ENCODE measurements at places on chromosomes 16 and 17. TPM values are rescaled to one million over a fixed set of nuclear protein-coding genes. Genes with fewer than 3 reads are reported as not detected.
A peak's percentile ranks its signal among the peaks of the same experiment; 100 is the strongest.

Gene MARCHF10
- not detected for total RNA-seq

DNA sequence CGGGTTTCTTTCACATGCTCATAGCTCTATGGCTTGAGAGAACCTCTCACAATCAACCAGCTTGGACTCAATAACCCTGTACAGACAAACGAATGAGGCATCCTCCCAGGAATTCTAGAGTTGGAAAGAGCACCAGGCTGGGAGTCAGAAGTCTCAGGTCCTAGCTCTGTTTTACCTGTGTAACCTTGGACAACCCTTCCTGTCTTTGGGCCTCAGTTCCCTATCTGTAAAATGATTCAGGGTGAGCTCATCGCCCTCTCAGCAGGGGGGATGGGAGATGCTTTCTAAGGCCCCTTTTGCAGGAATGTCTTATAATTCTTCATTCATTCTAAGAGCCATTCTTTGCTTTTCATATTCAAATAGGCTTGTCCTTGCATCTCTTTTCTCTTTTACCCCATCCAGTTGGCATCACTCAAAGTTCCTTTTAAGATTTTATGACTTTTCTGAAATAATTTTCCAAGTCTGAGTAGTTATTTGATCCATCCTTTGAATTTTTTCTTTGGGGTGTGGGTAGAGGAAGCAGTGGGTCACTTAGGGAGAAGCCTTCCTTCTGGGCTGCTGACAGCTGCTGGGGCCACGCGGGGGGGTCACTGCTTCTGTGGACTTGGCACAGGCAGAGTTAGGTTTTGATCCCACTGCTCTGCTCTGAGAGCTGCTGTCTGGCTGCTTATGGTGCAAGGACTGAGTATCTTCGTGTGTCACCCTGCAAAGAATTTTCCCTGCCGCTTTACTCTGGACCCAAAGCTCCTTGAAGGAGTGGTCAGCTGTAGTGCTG is 102.7 kb downstream of the UTP18 start:
- no peak for DNase-seq

DNA sequence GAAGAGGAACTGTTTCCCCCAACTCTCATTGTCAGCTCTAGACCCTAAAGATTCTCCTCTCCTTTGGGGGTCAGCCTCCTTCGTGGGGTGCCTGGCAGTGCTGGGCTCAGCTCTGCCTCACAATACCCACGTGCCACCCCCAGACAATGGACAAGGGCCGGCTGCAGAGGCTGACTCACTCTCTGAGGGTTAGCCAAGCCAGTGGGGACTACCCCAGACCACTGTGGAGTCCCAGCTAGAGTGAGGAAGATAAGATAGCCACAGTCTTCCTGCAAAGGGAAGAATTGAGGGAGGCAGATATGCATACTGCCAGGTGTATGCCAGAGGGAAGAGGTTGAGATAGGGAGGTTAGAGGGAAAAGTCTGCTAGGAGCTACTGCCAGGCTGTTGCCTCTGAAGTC is 13.5 kb upstream of the MTMR4 start:
- no peak for DNase-seq

- no peak for DNase-seq
Observed at GRCh38 chr17:49984283-49984682, 10.7 kb downstream of the DLX3 start.

GRCh38 chr16:53061256-53061655 is 6.5 kb downstream of the CHD9 start:
- no peak for DNase-seq

- DNase-seq = no peak
Observed at GRCh38 chr17:4487820-4488716, 10.6 kb upstream of the SPNS2 start.

Gene OR1F1
- not detected for total RNA-seq

DNA sequence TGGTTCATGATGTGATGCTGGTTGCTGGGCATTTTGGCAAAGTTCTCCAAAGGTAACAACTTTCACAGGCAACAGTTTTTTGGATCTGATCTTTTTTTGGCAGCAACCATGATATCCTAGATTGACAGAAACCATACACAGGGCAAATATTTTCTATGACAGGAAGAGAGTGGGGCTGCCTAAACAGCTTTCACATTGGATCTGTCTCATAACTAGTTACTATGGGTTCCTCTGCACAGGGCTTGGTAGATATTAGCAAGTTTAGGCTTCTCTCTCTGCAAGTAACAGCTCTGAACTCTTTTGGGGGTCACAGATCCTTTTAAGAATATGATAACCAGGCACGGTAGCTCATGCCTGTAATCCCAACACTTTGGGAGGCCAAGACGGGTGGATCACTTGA is 28.6 kb downstream of the COG4 start:
- DNase-seq = no peak

GRCh38 chr16:11112723-11113348 is 143.2 kb downstream of the SOCS1 start:
- no peak for DNase-seq

Gene WFIKKN1
- 2.4 TPM for total RNA-seq

DNA sequence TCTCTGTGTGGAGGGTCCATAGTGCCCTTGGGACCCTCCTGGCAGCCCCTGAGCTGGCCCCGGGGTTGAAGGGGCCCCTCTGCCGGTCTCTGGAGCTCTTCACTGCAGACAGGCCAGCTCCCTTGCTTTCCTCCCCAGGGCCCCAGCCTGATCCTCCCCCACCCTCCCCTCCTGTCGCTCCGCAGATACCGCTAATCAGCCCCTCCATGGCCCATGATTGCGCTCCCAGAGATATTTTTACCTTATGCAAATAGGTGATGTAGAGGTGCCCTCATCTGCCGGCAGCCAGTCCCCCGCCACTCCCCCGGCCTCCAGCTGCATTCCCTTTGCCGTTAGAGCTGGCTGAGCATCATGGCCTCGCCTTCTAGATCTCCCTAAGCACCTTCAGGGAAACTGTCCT is 9.2 kb downstream of the MMP15 start:
- DNase-seq = no peak

Gene SLC13A2
- not detected for total RNA-seq

GRCh38 chr16:27761816-27762215 is 211.9 kb downstream of the KATNIP start:
- DNase-seq = no peak

Gene KRT33B
- total RNA-seq = not detected

Gene ITGAX
- not detected for total RNA-seq

Gene CACNG3
- not detected for total RNA-seq

GRCh38 chr16:11325404-11326083 is 19.7 kb upstream of the RMI2 start:
- no peak for DNase-seq

- DNase-seq = no peak
Observed at GRCh38 chr17:73478334-73478733, 165.9 kb downstream of the SDK2 start.

- no peak for DNase-seq
Observed at GRCh38 chr16:73383988-73384365, 336.0 kb upstream of the ZFHX3 start.

Gene TPSAB1
- total RNA-seq = not detected

DNA sequence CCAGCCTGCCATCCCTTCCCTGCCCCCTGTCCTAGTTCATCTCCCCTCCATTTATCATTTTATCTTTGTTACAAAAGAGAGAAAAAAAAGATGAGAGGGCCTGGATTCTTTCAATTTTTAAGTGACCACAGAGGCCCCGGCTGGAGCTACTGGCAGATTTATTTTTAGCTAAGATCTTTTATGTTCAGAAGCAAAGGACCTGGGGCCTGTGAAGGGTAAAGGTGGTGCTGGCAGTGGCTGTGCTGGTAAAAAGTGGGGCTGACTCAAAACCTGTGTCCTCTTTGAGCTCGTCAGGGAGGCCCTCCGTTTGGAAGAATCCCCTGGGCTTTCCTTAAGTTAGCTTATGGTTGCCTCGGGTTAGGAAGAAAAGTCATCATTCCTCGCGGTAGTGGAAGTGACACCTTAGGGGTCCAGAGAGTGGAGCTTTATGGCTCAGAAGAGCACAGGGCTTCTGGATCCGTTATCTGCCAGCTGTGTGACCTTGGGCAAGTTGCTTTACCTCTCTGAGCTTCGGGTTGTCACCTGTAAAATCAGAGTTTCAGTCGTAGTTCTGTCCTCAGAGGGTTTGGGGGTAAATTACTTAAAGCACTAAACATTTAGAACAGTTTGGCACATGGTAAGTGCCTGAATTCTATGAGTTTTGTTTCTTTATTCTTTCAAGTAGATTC is 923.8 kb upstream of the EEF2KMT start:
- no peak for DNase-seq

Gene KRTAP9-2
- total RNA-seq = not detected

DNA sequence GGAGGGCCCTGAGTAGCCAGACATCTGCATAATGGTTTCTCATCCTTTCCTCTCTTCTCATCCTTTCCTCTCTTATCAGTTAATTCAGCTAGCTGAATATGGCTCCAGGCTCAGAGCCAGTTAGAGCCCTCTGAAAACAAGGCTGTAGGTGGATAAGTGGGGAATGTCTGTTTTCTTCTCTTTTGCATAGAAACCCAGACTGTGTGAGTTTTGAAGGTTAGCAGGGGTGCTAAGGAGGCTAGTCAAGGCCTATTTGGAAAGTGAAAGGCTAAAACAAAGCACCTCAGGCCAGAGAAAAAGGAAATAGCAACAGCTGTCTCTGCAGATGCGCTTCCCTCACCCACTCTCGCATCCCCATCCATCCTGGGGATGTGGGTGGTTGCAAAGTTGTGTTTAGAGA is 420.9 kb downstream of the SHISA9 start:
- DNase-seq = no peak

- no peak for DNase-seq
Observed at GRCh38 chr17:55962951-55963401, 190.3 kb upstream of the ANKFN1 start.

- no peak for DNase-seq
Observed at GRCh38 chr16:77938913-77939312, 83.4 kb upstream of the CLEC3A start.

DNA sequence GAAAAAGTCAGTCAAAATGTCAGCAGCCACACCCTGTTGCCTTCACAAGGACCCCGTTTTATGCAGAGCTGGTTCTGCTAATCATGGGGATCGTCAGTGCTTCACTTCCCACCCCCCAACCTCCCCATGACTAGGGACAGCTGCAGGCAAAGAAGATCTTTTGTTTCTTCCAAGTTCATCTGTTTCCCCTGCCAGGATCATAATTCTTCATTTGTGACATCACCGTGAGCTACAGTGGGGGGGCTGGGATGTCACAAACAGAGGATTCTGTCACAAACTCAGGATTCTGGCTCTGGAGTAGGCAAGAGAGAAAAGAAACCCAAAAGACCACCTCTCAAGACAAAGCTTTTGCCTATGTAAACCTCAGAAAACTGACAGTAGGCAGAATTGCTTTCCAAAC is 24.7 kb downstream of the DNAJC7 start:
- DNase-seq = no peak

DNA sequence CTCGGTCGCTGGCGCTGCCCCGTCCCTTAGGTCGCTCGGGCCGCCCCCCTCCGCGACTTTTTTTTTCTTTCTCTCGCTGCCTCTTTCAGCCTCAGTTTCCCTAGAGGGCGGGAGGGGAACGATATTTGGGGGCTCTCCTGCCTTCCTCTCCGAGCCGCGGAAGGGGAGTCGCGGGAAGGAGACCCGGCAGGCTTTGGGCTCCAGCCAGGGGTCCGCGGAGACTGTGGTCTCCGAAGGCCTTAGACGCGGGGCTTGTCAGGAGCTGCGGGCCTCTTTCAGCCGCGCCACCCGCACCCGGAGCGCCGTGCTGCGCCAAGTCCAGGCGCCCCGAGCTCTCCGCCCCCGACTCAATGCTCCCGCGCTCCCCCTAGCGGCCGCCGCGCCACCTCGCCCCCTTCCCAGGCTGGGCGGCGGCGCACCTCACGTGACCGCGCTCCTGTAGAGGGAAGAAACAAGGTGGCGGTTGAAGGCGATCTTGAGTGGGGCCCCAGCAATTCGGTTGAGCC is at the start of gene LRRC37B:
Gene LRRC37B, plus strand, starts transcription at position 427 of the 506 bp plus-strand sequence. CDS start 14,010 bp downstream, outside the sequence.
- peak; percentile 68 for DNase-seq

DNA sequence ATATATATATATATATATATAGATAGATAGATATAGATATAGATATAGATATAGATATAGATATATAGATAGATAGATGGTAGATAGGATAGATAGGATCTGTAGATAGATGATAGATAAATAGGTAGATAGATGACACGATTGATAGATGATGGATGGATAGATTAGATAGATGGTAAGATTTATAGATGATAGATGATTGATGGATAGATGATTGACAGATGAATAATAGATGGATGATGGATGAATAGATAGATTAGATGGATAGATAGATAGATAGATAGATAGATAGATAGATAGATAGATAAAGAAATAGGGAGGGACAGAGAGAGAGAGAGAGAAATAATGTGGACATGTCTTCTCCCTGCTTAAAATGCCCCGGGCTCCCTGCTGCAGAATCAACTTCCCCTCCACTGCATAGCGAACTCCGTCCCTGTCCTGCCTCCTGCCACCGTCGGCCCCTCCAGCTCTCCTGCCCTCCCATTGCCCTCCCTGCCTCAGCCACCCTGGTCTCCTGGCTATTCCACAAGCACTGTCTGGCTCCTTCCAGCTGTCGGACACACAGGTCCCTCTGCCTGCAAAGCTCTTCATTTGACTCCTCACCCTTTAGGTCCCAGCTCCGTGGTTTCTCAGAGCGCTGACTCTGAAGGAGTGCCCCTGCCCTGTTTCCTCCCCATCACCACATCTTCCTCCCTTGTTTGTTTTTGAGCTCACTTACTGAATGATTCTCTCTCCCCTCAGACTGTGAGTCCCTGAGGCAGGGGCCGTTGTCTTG is 254.0 kb downstream of the KATNIP start:
- DNase-seq = no peak

- no peak for DNase-seq
Observed at GRCh38 chr16:7997966-7998365, 592.3 kb downstream of the TMEM114 start.

- no peak for DNase-seq
Observed at GRCh38 chr17:63703556-63704258, 3.8 kb upstream of the LIMD2 start.

DNA sequence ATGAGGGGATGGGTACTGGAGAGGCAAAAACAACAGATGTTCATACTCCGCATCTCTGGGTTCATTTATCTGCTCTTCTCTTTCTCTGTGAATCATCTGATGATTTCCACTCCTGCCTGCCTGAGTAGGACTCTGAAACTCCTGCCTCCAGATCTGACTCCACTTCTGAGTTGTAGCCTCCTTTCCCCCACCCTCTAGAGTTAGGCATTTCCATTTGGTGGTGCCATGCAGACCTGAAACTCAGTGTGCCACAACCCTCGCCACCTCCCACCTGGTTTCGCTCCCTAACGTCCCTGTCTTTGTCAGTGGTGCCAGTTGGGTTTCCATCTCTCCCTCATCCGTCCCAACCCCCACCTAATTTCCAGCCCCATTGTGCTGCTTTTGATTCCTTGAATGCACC is 126.2 kb downstream of the PRKCB start:
- no peak for DNase-seq

Gene SLC52A1
- 0.13 TPM for total RNA-seq

Gene EIF4A3
- total RNA-seq = 187 TPM

GRCh38 chr17:38575781-38576180 is 30.0 kb downstream of the SRCIN1 start:
- DNase-seq = no peak

Gene SLC9A5
- 0.58 TPM for total RNA-seq

- no peak for DNase-seq
Observed at GRCh38 chr16:84953190-84953746, 58.1 kb downstream of the ZDHHC7 start.

GRCh38 chr17:2542456-2542855 is 30.8 kb upstream of the METTL16 start:
- no peak for DNase-seq

GRCh38 chr17:46820592-46821450 is 2.3 kb upstream of the WNT3 start:
- DNase-seq = no peak
